Fibroblast of upper back skin (primary cell): ENCODE measurements at places on chromosomes 3 and 15.
A peak's percentile ranks its signal among the peaks of the same experiment; 100 is the strongest.

DNA sequence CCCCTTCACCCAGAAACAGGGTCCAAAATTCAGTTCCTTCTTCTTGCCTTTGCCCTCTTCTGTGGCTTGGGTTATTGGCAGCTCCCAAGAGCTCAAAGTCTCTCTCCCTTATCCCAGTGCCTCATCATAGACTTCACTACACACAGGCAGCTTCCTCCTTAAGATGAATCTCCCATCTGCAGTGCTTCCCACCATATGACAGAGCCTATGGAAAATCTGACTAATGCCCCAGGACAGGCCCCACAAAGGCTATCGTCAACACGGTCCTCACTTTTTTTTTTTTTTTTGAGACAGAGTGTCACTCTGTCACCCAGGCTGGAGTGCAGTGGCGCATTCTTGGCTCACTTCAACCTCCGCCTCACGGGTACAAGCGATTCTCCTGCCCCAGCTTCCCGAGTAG is 194.1 kb downstream of the MEX3B start:
- DNase-seq: no peak

- no peak for DNase-seq
These were observed at the start of gene DLL4 for GRCh38 chr15:40928821-40929659. Gene DLL4, plus strand, starts transcription at chr15:40929340. Its CDS starts 329 bp downstream, at chr15:40929669.

- DNase-seq: peak; percentile 13
These were observed 33.0 kb downstream of the SRP14 start for GRCh38 chr15:40006003-40006402.

DNA sequence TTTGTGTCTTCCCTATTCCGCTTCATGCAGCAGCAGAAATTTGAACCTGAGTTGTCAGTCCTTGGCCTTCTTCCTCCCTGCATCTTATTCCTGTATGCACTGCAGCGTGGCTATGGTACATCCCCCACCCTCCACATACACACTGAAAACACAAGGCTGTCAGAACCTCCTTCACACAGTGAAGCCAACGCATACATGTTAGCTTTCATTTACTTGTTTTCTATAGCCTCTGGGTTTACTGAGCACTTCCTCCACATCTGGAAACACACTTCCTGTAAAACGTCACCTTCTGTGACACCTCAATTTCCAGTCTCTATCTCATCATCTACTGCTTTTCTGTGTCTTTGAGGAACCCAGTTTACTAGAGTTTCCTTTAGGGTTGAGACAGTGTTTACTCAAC is 47.0 kb downstream of the SUSD5 start:
- DNase-seq: no peak

- peak; percentile 81 for DNase-seq
These were observed 78.7 kb downstream of the SLC9A9 start for GRCh38 chr3:143769616-143770015.

GRCh38 chr15:48388016-48388851 is 57.0 kb downstream of the DUT start:
- peak; percentile 68 for DNase-seq

- DNase-seq: peak; percentile 64
These were observed 113.9 kb downstream of the POLQ start for GRCh38 chr3:121431726-121432517.

- DNase-seq: no peak
These were observed 288.0 kb upstream of the TBC1D5 start for GRCh38 chr3:18030371-18030870.

GRCh38 chr15:73273181-73274002 is 95.4 kb downstream of the HCN4 start:
- peak; percentile 64 for DNase-seq
